ENCODE measurements at places on chromosomes 6 and 20.
A peak's percentile ranks its signal among the peaks of the same experiment; 100 is the strongest.

GRCh38 chr6:43738877-43739641 lies 31.0 kb upstream of the VEGFA start:
- no peak for DNase-seq

DNA sequence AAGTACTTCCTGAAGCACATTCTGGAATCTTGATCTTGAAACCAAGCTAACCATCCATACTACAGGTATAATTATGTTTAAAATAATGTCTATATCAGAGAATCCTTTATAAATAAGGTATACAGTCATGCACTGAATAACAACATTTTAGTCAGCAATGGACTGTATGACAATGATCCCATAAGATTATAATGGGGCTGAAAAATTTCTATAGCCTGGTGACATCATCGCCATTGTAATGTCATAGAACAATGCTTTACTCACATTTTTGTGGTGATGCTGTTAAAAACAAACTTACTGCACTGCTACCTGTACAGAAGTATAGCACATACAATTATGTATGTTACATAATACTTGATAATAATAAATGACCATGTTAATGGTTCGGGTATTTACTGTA lies 31.8 kb downstream of the RNF146 start:
- DNase-seq, result no peak

GRCh38 chr6:146543211-146543939 lies at the start of gene RAB32:
RAB32 (plus strand) TSS chr6:146543833; CDS start chr6:146543872, 39 bp downstream.
- DNase-seq, result no peak

DNA sequence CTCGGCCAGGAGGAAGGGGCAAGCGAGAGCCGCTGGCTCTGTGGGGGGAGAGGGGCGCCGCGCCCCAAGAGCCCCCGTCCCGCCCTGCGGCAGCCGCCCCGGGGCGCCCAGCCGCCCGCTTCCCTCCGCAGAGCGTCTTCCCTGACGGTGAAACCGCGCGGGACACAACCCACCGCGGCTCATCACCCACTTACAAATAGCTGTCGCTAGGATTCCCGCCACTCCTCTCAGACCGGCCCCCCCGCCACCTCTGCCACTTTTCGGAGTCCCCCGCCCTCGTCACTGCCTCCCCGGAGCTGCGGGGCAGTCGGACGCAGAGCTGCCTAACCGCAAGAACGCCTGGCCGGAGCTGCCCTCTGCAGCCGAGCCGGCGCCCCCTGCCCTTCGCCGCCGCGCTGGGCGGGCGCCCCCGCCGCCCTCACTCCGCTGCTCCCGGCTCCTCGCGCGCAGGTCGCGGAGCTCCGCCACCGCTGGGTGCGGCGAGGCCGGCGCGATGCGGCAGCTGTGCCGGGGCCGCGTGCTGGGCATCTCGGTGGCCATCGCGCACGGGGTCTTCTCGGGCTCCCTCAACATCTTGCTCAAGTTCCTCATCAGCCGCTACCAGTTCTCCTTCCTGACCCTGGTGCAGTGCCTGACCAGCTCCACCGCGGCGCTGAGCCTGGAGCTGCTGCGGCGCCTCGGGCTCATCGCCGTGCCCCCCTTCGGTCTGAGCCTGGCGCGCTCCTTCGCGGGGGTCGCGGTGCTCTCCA lies at the start of gene SLC35D3:
Gene SLC35D3, plus strand, starts transcription at position 366 of the 749 bp plus-strand sequence. Its CDS starts 128 bp downstream, at position 494.
- no peak for DNase-seq

DNA sequence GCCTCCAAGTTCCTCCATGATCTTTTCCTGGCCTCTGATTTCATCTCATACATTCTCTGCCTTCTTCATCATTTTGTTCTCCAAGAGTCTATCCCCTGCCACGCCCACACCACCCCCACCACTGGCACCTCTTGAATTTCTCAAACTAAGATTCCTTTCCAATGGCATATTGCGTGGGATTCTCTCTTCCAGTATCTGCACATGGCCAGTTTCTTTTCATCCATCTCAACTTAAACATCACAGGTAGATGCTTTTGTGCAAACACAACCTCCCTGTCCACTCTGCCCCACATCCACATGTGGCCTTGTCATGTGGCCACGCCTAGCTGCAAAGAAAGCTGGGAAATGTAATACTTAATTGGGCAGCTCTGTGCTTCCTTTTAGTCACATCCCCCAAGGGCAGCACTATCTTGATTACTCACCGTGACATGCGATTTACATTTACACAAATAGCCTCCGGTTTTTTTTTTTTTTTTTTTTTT lies 33.4 kb upstream of the ZMYND8 start:
- DNase-seq, result no peak

GRCh38 chr6:7446619-7447325 lies 57.2 kb downstream of the RIOK1 start:
- DNase-seq, result no peak

- no peak for DNase-seq
These were observed 1.7 kb upstream of the HDDC2 start for GRCh38 chr6:125303512-125303854.

DNA sequence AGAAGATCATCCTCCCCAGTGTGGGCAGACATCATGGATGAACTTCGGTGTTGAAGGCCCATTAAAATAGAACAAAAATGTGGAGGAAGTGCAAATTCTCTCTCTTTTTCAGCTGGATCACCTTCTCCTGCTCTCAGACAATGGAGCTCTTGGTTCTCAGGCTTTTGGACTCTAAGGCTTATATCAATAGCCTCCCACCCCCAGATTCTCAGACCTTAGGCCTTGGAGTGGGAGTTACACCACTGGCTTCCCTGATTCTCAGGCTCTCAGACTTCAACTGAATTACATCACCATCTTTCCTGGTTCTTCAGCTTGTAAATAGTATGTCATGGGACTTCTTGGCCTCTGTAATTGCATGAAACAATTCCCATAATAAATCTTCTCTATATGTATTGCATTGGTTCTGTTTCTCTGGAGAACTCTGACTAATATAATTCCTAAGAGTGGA lies 36.6 kb downstream of the NSFL1C start:
- no peak for DNase-seq

GRCh38 chr20:50245498-50246366 lies 55.1 kb downstream of the CEBPB start:
- DNase-seq, result no peak

DNA sequence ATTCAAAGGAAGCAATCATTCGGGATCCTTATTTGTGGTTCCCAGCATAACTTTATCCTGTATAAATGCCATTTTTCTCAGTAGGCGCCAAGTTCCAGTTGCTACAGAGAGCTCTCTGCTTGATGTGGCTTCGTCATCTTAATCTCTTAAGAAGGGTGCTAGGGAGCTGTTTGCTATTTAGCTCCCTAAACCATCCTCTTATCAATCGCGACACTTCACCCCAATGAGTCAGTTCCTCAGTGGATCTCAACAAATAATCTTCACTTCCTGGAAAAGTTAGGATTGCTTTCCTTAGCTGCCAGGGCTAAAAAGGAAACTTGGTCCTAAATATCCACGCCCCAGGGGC lies 1.3 kb upstream of the NKAIN2 start:
- DNase-seq, result no peak

DNA sequence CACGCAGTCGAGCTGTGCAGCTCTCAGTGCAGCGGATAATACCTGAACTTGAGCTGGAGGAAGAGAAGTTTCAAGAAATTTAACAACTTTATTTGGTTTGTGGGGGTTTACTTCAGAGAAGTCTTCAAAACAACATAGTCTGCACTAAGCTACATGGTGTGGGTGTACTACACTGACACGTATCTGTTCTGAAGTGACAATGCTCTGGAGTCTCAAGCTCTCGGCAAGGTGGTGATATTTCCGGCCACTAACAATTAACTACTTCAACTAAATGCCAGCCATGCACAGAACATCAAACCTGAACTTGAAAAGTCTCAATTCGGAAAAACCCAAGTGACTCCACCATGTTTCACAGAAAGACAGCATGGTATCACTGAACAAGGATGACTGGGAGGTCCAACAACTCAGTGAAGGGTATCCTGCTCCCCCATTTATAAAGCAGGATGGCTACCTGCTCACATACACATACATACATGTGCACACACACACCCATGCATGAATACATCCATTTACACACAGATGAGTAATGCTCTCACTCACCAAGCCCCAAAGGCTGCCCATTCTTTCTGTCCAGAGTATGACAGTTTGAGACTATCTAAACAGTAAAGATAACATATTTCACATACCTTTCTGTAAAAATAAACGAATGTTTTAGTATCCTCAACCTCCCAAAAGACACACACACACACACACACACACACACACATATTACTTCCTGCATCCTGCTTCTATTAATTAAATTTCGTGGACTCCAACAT lies 15.4 kb upstream of the ANKRD60 start:
- DNase-seq, result no peak

GRCh38 chr20:13819885-13820645 lies 35.2 kb downstream of the NDUFAF5 start:
- DNase-seq, result no peak

GRCh38 chr20:4809707-4810106 lies 88.0 kb downstream of the PRND start:
- DNase-seq, result no peak

GRCh38 chr6:99613409-99613704 lies 6.7 kb downstream of the PRDM13 start:
- DNase-seq, result no peak

GRCh38 chr6:7468382-7469081 lies 72.9 kb upstream of the DSP start:
- peak; percentile 3 for DNase-seq
